Activated T-helper 17 cell treated with anti-CD3 and anti-CD28 coated beads, Interleukin-2, amount 50 U/mL, for 72 hours (primary cell): ENCODE measurements at places on chromosomes 3 and 15. TPM values are rescaled to one million over a fixed set of nuclear protein-coding genes. Genes with fewer than 3 reads are reported as not detected.

Gene CPA3
- total RNA-seq = not detected

DNA sequence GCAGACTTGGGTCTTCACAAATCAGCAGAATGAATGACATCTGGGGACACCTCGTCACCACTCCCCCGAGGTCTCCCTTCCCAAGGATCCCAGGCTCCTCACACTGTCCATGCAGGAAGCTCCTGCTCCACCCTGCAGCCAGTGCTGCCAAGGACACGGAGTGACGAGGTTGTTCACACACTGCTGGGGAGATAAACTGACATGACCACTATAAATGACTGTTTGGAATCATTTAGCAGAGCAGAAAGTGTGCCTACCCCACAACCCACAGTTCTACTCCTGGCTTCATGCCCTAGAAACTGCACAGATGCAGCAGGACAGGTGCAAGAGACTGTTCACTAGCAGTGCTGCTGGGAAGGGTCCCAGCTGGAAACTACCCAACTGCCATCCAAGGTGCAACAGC is 19.7 kb upstream of the PRSS50 start:
- ATAC-seq = no peak

DNA sequence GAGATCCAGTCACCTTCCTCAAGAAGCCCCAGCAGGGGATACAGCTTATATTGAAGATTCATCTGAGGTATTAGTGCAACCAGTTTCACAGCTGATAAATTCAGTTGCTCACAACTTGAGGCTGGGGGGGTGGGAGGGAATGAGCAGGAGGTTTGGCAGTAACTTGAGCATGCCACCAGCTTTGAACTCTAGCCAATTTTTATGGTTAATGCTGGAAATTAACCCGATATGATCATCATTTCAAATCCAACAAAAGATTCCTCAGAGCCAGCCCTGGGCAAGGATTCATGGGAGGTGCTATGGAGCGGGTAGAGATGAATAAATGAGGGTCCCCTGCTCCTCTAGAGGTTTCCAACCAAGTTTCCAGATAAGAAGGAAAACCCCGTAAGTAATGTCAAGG is 73.1 kb upstream of the HES1 start:
- ATAC-seq = no peak

DNA sequence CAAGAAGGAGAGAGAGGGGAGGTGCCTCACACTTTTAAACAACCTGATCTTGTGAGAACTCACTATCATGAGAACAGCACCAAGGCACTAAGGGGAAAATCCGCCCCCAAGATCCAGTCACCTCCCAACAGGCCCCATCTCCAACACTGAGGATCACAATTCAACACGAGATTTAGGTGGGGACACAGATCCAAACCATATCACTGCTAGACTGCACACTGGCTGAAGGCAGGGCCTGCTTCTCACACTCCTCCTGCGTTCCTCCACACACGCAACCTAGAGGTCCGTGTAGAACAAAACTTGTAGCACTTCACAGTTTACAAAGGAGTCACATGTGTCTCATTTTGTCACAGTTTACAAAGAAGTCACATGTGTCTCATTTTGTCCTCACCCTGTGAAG is 97.8 kb downstream of the DAPK2 start:
- ATAC-seq = no peak

Gene ACAN
- not detected for total RNA-seq

GRCh38 chr15:74202452-74203401 is at the start of gene STRA6:
TSS of gene STRA6 (minus strand) at chr15:74202787. CDS start at chr15:74202267, 520 bp downstream.
- no peak for ATAC-seq

DNA sequence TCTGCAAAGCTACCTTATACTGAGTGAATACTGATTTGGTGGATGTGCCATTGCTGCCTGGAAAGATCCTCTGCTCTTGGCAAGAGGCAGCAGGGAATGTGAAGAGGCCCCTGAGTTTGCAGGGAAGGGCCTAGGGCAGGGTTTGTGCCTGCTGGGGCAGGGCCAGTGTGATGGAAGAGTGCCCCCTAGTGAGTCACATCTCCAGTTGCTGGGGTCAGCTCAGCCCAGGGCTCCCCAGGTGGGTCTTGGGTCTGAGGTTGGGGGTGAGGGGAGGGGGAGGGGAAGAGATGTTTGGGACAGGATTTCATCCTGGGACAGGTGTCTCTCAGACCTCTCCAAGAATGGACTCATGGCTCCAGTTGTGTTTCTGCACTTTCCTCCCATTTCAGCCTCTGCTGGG is 4.1 kb upstream of the AMOTL2 start:
- ATAC-seq = peak; percentile 48

DNA sequence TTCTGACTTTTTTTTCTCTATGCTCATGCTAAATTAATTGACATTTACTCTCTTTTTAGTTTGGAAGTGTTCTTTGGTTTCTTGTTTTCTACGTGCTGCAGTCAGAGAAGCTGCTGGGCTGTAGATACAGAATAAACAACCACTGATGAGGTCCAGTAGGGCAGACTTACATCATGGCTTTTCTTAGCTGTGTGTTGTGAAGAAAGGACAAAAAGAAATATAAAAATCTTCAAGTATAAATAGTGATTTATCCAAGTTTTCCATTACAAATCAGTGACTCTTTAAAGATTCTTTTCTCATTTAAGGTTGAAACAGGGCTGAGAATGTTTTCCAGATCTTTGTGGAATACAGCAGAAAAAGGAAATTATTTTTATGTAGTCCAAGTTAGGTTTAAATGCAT is 122.2 kb downstream of the CMSS1 start:
- no peak for ATAC-seq

DNA sequence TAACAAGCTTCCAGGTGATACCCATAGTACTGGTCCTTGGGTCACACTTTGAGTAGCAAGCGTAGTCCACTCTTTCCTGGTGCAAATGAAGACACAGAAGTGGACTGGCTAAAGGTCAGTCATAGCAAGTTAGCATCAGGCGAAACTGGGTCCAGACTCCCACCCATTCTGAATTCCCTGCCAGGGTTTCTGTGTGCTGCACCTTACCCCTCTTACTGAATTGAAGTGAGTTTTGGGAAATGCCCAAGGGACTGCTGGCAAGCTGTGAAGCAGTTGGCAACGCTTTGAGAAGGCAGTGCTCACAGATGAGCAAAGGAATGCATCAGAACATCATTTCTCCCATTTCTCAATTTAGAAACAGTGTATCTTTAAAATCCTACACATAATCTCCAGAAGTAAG is 1.8 kb upstream of the LSG1 start:
- no peak for ATAC-seq

Gene CAPN7
- 32.3 TPM for total RNA-seq

Gene CLDN16
- not detected for total RNA-seq

- no peak for ATAC-seq
These were observed 949 bp upstream of the MITF start for GRCh38 chr3:69738315-69738714.

Gene MANF
- total RNA-seq = 76.4 TPM

Gene SPINK8
- not detected for total RNA-seq

DNA sequence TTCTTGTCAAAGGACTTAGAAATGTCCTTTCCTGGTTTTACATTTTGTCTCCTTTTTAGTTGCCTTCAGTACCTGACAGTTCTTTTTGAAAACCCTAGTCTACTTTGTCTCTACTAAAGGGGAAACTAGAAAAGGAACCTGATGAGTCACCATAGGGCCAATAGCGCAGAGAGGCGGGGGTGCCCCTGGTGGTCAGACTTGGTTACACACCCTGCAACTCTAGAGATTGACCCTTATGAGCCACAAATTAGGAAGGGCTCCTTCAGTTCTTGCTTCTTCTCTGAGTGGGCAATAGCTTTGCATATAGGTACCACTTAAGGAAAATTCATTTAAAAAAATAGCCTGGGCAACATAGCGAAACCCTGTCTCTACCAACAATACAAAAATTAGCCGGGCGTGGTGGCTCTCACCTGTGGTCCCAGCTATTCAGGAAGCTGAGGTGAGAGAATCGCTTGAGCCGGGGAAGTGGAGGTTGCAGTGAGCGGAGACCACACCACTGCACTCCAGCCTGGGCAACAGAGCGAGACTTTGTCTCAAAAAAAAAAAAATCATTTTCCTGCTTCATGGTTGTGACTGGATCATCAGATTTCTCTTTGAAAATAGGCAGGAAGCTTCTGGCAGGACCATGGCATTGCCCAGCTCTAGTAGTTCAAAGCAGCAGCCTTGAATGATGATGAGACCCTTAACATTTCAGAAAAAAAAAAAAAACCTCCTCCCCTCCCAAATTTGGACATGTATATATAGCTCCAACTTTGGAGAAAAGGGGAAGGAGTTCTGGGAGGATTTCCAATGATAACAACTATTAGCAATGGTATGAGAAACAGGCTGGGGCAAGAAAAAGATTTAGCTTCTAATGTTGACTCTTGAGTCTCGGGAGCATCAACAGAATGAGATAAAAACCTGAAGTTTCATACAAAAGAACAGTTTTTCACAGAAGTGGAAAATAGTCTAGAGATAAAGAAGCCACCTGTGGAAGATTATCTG is 45.2 kb upstream of the RASA2 start:
- ATAC-seq = peak; percentile 95
